ENCODE measurements at places on chromosomes 1 and 21.
A peak's percentile ranks its signal among the peaks of the same experiment; 100 is the strongest.

DNA sequence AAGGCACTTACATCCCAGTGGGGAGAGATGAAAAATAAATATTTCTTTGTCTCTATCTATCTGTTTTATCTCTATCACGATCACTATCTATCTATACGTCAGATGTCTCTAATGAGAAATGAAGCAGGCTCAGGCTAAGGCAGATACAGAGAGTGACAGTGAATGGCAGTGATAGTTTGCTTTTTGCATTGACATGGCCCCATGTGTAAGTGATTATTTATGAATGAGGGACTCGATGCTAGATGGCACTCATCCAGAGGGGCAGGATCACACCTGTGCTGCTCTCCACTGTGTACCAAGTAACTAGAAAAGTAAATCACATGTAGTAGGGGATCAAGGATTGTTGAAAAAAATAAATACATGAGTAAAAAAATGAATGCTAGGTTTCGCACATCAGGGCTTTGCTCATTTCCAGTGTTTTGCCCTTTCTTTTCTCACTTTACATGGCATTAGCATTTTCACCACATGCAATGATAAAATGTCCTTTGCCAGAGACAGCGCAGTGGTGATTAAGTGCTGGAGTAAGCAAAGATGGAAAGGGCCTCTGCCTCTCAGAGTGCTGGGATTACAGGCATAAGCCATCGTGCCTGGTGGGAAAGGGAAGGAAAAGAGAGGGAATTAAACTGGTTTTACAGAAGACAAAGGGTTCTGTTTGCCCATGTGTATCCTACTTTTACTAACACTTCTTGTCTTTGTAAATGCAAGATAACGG, 16.5 kb downstream of the TBX19 start:
- DNase-seq, result no peak

GRCh38 chr1:52640697-52641096, 7.7 kb downstream of the SHISAL2A start:
- DNase-seq, result no peak

GRCh38 chr1:211730347-211730746, 54.9 kb upstream of the NEK2 start:
- no peak for DNase-seq

GRCh38 chr1:98452162-98452561, 209.4 kb upstream of the SNX7 start:
- DNase-seq, result no peak

DNA sequence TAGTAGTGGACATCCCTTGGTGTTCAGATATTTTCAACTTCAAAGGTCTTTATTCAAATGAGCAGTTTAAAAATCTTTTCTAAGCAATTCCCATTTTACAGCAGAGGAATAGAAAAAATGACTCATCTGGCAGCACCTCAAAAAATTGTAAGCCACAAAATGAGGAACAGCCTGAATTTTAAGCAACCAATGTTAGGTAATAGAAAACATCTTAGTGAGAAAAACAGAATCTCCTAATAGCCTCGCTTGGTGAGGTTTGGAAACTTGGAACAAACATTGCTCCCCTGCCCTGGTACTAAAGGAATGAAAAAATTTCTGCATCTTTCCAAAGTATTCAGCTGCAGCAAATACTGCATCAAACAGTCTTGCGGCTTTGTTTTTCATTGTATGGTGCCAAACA, 264.4 kb downstream of the NTNG1 start:
- DNase-seq, result no peak

DNA sequence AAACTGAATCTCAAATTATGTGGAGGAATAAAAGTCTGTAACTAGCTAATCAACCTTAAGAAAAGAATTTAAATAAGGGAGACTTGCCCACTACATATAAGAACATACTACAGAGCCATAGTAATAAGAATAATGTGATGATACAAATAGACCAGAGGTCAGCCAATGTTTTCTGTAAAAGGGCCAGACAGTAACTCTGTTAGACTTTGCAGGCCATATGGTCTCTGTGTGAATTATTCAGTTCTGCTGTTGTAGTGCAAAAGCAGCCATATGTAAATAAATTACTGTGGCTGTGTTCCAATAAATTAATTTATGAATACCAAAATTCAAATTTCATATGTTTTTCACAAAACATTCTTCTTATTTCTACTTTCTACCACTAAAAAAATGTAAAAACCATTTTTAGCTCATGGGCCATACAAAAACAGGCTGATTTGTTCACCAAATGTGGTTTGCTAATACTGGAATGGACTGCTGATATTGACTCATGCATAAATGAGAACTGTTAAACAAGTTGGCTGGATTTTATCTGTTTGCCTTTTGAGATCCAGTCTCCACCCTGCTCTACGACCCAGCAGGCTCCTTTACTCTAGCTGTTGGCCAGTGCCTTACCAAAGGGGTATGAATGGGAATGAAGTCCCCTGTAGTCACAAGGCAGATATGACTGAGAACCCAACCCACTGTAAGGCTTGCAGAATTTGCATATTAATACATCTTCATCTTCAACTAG, 98.2 kb upstream of the ZNHIT6 start:
- DNase-seq, result no peak

DNA sequence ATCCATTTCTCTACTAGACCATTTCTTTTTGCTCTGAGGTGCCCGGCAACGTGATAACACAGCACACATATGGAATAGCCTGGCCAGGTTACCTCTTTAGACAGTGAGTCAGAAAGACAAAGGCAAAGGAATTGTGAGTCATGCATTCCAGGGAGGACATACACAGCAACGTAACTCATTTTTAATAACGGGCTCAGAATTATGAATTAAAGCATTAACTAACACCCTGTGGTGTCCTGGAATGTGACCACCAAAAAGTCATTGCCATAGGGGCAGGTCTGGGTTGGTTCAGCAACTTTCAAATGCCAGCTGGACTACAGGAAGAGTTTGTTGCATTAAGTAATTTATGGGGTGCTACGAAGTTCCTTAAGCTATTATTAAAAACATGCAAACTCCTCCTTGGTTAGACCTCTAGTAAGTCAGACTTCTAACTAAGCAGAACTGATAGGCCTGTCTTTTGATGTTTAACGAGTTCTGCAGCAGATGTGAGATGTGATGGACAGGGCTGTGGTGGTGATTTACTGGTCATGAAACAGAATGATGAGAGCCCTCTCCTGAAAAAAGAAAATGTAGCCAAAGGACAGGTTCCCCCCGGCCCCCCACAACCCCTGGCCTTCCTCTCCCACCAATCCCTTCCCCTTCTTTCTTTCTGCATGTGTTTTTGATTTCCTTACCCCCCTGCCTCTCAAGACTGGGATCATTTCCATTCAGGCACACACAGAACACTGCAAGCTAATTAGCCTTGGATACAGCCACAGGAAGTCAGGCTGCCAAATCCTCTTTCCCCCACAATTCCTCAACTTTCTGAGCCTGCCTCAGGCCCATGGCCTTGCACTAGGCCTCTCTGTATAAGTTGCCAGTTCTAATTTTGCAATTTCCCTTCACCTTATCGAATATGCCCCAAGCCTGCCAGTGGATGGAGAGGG, 88.9 kb upstream of the HAO2 start:
- DNase-seq, result peak; percentile 77

DNA sequence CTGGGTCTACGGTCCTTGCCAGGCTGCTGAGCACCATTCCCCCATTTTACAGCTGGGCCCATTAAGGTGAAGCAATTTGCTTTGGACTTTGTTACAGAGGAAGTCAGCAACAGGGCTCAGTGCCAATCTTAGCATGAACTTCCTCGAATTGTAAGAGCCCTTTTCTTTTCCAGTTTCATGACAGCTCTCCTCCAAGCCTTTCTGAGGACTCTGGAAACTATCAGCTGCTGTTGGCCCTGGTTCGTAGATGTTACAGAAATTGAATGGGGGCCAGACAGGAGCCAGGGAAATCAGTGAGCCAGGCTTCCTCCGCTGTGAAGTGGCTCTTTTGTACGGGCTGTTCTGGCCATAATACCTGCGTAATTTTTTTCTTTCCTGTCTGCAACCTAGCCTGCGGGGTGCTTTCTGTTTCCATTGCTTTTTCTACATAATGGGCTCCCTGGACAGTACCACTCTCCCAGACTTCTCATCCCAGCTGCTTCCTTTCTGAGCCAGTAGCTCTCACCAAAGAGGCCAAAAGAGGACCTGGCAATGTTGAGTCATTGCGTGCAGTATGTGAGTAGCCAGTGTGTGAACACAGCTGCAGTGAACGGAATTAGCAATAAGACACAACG, 386.3 kb downstream of the DISC1 start:
- no peak for DNase-seq

DNA sequence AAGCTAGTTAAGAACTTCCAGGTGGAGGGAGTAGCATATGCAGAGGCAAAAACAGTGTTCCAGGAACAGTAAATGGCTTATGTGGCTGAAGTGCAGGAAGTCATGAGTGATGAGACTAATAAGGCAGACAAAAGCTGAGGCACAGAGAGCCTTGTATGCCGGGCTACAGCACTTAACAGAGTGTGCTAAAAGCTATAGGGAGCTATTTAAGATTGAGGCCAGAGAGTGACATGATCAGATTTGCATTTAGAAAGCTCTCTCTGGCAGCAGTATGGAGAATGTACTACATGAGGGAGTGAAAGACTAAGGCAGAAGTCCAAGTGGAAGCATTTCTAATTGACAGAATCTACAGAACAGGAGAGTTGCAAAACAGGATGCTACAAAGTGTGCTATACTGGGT, 38.6 kb downstream of the WASF2 start:
- no peak for DNase-seq

GRCh38 chr21:35377505-35378090, 328.5 kb upstream of the RUNX1 start:
- no peak for DNase-seq

DNA sequence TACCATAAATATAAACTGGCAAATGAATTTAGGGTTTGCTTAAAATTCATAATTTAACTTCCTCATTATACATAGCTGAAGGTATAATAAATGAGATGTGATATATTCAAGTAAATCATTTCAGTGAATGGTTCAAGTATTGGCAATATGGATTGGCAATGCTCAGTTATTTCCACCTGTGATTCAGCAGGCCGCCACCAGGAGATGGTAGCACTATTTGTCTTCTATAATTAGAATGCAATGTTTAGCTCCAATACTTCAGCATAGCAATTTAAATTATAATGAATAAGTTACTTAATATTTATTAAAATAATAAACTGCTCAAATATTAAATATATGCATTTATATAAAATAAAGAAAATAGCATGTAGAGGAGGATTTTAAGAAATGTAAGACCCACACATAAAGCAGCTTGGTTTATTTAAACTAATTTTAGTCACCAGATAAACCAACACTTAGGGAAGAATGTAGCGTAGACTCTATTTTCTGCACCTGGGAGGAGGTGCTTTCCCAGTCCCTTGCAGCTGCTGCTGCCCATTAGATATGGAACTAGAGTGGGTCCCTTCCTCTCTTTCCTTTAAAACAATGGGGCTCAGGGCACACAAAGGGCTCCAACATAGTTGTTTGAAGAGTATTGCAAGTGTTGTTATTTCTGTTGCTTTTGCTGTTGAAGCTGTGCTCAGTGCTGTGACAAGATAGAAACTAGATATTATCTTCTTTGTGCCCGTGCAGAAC, 62.1 kb downstream of the PLPPR4 start:
- no peak for DNase-seq

DNA sequence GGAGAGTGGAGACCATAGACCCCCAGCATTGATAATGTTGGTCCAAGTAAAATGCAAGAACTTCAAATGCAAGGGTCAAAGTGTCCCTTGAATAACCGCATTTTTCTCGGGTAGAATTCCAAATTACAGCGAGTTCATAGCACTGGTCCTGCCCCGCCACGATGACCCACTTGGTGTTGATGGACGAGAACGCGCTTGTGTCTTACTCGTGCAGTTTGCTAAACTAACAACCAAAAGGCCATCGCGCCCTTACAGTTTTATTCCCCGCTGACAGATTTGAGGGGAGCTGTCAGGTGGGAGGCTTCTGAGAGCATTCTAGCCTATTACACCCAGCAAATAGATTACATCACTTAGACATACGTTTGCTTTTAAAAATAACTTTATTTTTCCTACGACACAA, 17.3 kb upstream of the TSPEAR start:
- no peak for DNase-seq

- DNase-seq, result no peak
Measured at GRCh38 chr1:56795870-56796269, 23.3 kb downstream of the FYB2 start.
